ENCODE measurements at places on chromosomes 3 and 15.

DNA sequence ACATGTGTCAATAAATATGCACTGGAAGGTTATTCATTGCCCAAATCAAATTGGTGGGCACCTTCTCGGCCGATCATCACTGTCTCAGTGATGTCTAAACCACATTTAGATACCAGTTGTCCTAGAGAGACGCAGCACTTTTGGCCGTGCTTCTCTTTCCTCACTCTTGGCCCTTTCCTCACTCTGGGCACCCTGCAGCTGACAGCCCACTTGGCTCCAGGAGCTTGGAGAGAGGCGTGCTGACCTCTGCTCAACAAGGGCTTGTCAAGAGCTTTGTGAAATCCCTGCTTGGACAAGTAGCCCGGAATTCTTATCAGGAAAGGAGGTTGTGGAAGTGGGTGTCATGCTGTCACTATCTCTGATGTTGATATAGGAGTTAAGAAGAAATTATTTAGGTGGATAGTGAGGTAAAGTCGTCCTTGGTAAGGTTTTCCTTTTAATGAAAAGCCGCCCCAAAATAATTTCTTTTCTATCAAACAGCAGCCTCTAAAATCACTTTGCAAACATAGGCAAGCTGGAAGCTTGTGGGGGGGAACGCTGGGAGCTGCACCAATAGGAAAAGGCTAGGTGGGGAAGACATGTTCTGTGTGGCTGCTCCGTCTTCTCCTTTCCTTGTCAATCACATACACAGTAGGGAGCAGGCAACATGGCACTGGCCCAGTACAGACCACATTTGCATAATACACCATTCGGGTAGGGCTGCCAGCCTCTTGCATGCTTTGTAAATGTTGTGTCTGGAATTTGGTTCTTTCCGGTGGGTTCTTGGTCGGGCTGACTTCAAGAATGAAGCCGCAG lies 126.8 kb upstream of the UBE3A start:
- no peak for DNase-seq

GRCh38 chr3:114697401-114697800 lies 403.6 kb downstream of the TIGIT start:
- DNase-seq: no peak

GRCh38 chr15:38975282-38975990 lies 410.8 kb upstream of the RASGRP1 start:
- no peak for DNase-seq

- DNase-seq: peak; percentile 9
Measured at GRCh38 chr3:104596551-104596950, 770.2 kb upstream of the ALCAM start.

- no peak for DNase-seq
Measured at GRCh38 chr3:47010111-47010712, 30.7 kb downstream of the NBEAL2 start.

DNA sequence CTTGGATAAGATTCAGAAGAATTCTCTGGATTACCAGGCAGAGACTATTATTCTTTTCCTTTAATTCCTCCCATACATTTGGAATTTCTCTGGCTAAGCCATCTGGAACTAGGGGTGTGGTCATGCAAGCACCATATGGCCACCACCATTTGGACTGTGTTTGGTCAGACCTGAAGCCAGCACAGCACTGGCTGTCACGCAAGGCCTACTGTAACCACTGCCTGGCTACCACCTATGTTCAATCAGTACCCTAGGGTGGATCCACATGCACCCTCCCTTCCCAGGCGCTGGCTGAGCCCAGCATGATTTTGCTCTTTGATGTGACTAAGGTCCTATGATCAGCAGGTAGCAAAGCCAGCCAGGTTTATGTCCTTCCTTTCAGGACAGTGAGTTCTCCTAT lies 287.8 kb upstream of the GOLIM4 start:
- DNase-seq: peak; percentile 59

DNA sequence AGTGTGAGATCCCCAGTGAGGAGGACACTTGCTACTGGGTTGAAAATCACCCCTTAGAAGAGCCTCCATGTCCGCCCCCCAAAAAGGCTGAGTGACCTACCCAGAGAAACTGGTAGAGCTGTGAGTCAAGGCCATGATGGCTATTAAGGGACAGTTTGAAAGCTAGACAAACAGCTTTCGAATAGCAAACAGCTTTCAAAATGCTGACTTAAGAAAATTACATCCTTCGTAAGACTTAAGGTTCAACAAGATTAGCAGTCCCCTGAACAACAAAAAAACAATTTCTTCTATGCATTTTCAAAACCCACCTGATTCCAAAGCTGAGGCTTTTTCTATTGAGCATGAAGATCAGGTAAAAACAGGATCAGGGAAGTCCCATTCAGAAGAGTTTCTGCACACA lies 269.7 kb upstream of the SOX2 start:
- no peak for DNase-seq

DNA sequence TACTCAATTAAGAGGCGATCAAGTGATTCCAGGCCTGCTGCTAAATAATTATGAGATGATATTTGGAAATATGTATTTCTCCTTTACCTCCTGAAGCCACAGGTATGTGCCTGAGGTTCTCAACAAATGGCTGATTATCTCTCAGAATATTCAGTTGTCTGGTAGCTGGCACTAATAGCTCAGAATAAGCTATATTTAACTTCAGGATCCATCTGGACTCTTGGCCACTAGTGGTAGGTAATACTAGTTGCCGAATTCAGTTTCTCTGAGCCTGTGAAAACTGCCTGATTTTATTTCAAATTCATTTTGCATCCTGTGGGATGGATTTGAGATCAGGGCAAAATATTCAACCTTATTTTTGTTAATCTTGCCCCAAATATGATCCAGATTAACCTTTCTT lies 499.0 kb downstream of the DIPK2A start:
- peak; percentile 71 for DNase-seq

DNA sequence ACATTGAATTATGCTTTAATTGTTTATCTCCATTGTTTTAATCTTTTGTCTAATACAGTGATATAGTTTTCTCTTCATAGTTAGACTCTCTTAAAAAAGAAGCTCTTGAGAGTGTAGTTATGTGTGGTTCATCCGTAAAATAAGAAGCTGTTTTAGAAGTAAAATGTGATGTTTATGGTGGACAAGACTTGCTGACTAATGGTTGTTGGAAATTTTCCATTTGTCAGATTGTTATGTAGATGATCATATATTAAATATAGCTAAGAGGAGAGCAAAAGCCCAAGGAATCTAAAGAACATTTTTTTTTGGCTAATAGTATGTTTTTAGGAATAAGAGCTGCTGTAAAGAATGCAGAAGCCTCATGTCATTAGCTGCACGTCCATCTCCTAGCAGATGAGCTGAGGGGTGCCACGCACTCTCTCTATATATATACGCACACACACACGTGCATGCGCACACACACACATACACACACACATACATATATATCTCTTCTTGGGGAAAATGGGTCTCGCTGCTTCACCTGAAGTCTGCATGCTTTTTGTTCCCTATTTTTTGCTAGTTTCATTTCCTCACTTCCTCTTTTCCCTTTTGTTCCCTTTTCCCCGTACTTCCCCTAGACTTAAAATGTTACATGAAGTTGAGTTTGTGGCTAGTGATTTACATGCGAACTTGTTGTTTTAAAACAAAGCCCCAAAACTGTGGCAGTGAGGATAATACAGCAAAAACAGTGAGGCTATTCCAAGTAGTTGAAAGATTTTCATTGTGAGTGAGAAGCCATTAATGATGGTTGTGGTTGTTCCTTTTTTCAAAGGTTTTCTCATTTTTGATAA lies 107.8 kb downstream of the MBNL1 start:
- DNase-seq: no peak

- DNase-seq: no peak
Measured at GRCh38 chr3:68728343-68728742, 204.0 kb downstream of the TAFA4 start.

- no peak for DNase-seq
Measured at GRCh38 chr15:74062671-74063070, 19.7 kb downstream of the GOLGA6A start.

DNA sequence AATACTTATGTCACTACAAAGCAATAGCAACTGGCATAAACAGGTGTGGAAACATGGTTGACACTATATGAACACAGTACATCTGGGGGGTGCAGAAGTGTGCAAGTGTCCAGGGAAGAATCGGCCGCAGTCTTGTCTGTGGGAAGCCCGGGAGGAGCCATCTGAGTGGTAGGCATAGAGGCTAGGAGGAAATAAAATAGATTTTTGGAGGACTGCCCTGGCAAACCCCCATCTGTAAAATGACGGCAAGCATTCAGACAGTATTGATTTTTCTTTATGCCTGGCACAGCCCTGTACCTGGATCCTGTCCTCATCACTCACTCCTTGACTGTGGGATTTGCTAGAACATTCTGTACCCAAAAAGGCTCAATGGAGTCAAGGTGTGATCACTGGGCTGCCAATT lies 31.3 kb downstream of the THSD4 start:
- no peak for DNase-seq

DNA sequence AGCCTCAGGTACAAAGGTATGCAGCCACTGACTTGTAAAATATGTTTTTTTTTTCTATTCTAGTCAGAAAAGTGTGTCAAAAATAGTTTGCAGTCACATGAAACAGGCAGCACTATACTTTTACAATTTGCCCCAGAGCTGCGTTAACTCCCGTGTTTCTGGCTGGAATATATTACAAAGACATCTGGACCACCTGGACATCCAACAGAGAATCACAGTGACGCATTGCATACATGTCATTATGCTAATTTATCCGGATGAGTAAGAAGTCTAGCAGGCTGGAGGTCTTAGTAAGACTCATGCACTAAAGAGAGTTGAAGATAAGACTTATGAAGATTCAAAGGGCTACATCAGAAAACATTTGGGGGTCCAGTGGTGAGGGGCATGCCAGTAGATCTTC lies 39.2 kb upstream of the STRIT1 start:
- DNase-seq: no peak

DNA sequence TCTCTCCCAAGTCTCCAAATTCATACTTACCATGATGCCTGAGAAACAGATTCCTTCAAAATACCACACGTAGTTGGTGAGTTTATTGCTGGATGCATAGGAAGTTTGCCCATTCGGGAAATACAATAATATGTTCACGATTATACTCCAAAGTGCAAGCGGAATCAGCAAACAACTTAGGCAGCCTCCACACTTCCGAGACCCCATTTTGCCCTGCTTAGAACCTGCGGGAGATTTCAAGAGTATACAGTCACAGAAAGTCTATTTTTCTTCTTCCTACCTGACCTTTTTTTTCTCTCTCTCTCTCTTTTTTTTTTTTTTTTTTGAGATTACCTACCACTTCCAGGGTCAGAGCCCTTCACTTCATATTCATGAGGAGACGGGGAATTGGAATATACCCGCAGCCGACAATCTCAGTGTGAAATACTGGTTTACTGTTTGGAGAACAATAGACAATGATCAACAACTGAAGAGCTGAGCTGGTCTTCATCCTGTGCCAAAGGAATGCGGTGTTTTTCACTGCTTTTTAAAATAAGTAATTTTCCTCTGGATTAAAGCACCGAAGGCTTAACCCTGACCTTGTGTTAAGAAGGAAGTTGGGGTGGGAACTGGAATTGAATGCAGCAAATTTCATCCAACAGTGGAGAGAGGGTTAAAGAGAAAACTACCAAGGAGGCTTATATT lies at the start of gene TM4SF18:
Gene TM4SF18 (minus strand): TSS at position 461 of the 684 bp plus-strand sequence. CDS start 254 bp downstream, at position 207.
- DNase-seq: no peak

GRCh38 chr15:74897300-74897701 lies 7.5 kb downstream of the MPI start:
- no peak for DNase-seq

- DNase-seq: no peak
Measured at GRCh38 chr3:126338790-126339288, 18.4 kb downstream of the KLF15 start.

- DNase-seq: no peak
Measured at GRCh38 chr3:152073267-152073666, 195.5 kb upstream of the MBNL1 start.

DNA sequence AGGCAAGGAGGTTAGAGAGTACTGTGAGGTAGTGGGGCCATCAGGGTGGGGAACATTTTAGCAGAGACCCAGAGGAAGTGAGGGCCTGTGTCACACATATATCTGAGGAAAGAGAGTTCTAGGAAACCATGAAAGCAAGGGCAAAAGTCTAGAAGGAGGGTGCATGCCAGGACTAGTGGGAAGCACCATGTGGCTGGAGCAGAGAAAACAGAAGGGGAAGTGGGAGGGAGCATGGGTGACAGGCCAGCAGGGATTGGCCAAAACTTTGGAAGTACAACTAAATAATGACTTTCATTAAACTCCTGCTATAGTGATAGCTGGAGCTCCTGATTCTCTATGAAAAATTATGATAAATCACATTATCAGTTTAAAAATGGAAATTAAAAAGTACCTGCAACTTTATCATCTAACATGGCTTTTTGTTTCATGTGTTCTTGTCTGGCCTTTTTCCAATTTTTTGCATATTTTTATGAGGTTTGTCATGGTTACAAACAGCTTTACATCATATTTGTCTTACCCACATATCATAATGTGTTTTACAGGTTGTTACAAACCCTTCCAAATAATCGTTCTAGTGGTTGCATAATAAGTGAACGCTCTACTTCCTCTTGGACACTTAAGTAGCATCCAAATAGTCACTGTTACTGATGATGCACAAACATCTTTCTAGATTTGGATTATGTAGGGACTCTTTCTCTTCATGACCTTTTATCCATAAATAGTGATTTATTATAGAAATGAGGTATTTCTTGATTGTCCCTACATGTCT lies 168.3 kb downstream of the NEK10 start:
- DNase-seq: no peak

- no peak for DNase-seq
Measured at GRCh38 chr15:78045189-78045588, 32.3 kb downstream of the TBC1D2B start.

- DNase-seq: no peak
Measured at GRCh38 chr3:157274644-157275137, 114.7 kb upstream of the CCNL1 start.

- DNase-seq: no peak
Measured at GRCh38 chr3:27125821-27126501, 243.2 kb downstream of the NEK10 start.

GRCh38 chr3:165513715-165514701 lies 317.8 kb upstream of the SLITRK3 start:
- no peak for DNase-seq

DNA sequence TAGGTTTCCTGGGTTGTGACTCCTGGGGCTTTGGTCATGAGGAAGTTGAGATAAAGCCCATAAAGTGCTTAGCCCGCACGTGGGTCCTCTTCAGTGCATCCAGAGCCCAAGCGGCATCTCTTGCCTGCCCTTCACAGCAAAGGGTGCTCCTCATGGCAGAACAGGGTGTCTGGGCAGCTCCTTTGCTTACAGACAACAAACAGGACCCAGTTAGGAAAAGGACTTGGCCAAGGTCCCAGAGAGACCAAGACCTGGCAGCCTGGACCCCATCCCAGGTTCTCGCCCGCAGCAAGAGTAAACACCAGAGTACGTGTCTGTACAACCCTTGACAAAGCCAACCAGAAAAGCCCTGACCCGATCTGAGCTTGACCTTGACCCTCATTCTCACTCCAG lies 27.0 kb downstream of the ALS2CL start:
- no peak for DNase-seq
